Tibial artery (tissue), 4 donors: ENCODE measurements at places on chromosomes 7 and 10.

- DNase-seq: no peak
Measured at GRCh38 chr10:116185199-116185867, 87.7 kb downstream of the GFRA1 start.

GRCh38 chr7:38628630-38629385, 2.4 kb downstream of the AMPH start:
- no peak for DNase-seq

DNA sequence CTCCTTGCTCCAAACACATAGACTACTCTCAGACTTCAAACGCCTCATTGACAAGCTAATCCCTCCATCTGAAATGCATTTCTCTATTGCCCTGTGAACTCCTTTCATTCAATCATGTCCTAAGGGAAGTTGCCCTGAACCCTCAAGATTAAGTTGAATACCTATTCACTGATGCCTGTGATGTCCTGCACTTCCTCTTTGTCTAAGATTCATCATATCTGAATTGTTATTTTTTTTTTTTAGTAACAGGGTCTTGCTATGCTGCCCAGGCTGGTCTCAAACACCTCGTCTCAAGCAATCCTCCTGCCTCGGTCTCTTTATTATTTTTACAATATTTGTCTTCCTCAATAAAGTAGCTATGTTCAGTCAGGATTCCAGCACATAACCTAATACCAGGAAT, 3.2 kb downstream of the PSMA2 start:
- no peak for DNase-seq

DNA sequence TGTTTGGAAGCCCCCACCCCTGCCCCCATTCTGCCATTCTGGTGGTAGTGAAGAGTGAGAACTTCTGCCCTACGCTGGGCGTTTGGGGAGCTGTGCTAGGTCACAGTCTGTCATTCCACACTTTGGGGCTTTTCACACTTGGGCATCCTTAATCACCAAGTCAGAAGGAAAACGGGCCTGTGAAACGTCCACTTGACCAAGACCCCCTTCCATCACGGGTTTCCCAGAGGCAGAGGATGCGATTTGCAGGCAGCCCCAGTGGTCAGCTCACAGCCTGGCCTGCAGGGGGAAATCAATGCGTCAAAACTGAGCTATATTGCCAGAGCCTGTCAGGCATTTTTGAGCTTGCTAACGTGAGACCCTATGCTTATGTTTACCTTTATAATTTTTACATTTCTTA, 663.3 kb upstream of the MGMT start:
- no peak for DNase-seq

DNA sequence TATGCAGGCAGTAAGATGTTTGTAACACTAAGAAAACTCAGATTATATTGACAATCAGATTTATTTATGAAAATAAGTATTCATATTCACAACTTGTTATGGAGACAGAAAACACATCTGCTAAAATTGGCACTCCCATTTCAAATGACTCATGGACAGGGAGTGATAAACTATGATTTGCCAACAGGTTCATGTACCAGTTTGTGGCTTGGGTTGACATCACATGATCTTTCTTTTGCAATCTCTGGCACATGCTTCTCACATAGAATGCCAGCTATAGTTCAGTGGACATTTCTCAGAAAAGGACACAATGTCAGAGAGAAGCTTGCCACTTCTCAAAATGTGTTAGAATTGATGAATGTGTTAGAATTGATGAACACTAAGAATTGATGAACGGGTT, 663.2 kb upstream of the ANKRD30A start:
- no peak for DNase-seq

DNA sequence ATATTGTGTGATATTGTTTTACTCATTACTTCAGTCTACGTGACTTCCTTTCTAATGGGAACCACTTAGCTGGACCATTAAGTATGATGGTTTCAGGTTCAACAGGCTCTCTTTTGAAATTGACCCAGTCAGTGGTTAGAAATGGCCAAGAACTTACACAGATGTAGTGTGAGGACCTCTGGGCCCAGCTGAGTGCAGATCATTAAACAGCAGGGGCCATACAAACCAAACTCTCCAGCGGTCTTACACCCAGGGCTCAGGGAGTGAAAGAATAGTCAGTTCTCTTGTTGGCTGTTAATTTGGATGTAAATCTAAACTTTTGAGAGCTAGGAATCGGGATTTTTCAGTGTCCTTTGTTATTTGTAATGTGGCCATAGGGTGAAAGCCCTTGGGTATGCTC, 107.3 kb downstream of the CELF2 start:
- no peak for DNase-seq

DNA sequence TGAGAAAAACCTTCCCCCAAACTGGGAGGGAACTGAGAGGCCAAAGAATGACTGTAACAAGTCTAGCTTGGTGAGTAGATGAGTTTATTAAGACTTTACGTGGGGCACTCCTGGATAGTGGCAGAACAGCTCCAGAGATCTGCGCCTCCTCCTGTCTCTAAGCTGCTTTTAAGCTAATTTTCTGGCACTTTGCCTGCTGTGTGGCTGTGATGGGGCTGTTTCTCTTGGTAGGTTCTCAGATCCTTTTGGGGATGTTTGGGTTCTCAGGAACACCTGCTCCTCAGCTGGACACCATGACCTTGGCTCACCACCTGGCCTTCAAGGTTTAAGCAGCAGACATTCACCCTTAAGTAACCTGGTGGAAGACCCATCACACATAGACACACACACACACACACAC, 68.3 kb downstream of the AKR1E2 start:
- DNase-seq: no peak

DNA sequence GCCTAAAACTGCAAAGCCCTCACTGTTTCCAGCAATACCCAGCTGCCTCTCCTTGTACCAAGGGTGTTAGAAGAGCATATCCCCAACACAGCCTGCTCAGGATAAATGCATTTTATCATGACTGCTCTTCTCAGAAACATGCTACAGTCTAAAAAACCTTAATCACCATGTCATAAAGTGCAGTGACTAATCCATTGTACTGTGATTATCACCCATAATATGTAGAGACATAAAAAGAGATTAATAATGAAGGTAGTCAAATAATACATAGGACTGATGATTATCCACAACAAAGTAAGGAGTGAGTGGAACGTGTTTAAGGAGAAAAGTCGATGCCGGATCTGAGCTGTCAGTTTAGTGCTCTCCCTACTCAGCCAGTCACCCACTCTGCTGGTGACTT, 12.2 kb upstream of the WDR11 start:
- DNase-seq: no peak

DNA sequence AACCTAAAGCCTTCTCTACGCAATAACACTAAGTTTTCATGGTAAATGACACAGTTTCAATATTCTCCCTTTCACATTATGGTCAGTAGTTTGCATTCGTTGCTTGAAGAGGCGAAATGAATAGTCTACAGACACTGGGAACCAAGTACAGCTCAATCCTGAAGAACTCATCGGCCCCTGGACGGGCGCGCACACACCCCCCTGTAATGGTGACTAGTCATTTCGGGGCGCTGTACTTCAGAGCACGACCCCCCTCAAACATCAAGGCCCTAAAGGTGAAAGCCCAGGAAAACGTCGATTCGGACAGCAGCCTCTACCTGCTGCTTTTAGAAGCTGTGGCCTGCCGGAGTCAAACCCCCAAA, 1.0 kb downstream of the NT5C2 start:
- peak; percentile 66 for DNase-seq

DNA sequence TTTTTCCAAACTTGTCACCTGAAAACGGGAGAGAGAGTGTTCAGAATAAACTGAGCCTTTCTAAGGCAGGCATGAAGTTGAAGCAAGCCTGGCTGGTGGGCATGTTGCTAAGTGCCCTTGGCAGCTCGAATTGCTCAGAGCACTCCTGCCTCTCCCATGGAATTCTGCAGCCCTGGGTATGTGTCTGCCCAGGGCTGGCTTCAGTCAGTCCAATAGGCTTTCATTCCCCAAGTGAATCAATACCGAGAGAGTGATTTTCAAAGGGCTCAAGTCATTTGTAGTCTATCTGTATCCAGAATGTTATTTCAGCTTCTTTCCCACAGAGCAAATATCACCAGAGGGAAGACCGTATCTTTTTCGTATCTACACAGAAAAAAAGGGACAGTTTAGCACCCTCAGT, 415.5 kb upstream of the COBL start:
- DNase-seq: no peak

DNA sequence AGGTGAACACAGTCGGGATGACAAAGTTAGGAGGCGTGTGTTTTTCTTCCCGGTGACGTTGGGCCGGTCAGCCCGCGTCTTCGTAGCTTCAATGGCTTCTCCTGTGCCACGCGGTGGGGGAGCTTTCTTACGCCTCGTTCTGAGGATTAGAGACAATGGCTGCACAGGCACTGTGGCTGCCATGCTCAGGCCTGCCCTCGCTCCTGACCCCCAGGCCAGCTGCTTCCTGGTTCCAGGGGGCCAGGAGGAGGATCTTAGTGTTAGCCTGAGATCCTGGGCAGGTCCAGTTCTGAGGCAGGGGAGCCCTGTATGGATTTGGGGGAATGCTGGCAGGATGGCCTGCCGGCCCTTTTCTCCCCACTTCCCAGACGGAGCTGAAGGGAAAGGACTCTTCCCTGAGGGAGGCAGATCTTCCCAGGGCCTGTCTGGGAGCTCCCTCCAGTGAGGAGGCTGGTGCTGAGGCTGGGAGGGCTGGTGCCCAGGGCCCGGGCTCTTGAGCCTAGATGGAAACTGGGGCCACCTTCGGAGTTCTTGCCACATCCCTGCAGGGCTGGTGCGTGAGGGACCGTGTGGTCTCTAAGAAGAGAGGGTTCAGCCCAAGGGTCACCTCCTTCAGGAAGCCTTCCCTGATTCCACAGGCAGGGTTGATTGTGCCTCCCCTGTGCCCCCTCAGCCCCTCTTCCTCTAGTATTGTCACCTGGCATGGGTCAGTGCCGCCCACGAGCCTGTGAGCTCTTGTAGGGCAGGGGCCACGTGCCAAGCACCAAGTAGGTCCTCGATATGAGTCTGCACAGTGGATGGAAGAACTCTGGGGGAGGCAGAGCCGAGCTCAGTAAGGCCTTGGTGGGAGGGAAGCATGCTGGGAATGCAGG, 101.4 kb downstream of the GRK5 start:
- no peak for DNase-seq

- DNase-seq: no peak
Measured at GRCh38 chr7:128833946-128834325, 3.7 kb downstream of the FLNC start.

GRCh38 chr7:15309872-15310271, 251.9 kb downstream of the AGMO start:
- DNase-seq: no peak

DNA sequence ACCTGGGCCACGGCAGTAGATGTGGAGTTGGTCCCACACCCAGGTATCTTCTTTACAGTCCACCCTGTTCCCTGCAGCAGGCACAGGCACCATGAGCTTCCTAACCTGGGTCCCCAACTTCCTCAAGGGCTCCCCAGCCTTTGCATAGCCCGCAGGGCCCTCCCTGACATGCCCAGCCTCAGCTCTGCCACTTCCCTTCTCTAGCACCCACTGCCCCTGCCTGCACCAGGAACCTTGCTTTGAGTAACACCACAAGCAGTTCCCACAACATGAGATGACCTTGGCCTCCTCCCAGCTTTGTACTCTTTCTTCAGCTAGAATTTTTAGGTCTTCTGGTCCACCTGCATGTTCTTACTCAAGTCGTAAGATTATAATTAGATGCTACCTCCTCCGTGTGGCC, 92.2 kb upstream of the ZPBP start:
- DNase-seq: no peak

- no peak for DNase-seq
Measured at GRCh38 chr7:100476903-100477870, 1.8 kb downstream of the TSC22D4 start.

- DNase-seq: no peak
Measured at GRCh38 chr10:103120977-103121735, 71.9 kb downstream of the NT5C2 start.

DNA sequence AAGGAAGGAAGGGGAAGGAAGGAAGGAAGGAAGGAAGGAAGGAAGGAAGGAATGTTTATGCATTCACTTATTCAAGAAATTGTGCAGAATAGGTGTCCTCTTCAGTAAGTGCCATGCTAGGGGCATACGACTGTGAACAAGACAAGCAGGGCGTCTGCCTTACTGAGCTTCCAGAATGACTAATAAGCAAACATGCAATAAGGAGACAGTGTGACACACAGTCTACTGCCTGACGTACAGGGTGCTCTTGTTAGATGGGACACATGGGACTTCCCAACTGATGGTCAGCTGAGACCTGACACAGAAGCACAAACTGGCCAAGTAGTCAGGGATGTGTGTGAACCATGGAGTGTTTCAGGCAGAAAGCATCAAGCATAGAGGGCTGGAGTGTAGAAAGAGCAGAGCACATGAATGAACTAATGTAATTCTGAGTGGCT, 18.2 kb downstream of the DNAJC12 start:
- no peak for DNase-seq

DNA sequence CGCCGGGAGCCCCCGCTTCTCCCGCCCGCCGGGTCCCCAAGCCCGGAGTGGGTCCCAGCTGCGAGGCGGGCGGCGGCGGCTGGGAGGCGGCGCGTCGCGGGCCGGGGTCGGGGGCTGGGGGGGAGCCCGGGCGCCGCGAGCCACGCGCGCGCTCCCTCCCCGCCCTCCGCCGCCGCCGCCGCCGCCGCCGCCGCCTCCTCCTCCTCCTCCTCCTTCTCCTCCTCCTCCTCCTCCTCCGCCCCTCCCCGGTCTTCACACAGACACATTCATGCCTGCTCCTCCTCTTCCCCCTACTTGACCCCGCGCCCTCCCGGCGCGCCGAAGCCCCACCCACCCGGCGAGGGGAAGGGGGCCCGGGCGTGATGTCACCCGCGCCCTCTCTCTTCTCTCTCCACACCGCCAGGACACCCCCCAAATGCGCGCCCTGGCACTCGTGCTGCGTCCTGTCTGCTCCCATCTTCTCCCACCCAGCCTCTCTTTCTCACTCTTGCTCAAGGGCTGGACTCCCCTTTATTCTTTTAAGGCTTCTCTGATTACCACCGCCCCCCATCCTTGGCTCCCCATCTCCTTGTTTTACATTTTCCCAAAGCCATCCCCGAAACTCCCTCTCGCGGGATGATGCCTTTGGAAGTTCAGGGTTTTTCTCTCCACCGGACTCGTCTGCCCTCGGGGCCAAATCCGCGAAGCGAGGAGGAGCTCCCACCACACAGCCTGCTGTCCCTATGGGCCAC, 967 bp upstream of the GLI3 start:
- DNase-seq: peak; percentile 90

DNA sequence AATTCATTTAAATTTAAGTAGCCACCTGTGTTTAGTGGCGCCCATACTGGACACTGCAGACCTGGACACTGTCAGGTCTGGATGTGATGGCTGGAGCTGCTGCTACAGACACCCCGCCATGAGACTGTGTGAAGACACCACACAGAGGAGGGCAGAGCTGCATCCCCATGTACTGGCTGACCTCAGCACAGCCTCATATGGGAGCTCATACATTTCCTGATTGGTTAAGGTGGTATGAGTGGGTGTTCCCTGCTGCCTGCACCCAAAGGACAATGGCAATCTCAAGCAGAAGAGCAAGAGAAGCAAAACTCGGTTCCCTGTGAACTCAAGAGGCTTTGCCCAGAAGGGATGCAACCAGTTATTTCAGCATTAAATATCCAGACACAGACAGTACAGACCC, 60.0 kb downstream of the DLG5 start:
- no peak for DNase-seq
